ENCODE measurements at places on chromosomes 7 and 10.

- DNase-seq: peak; percentile 78
These were observed 557 bp downstream of the TMEM120A start for GRCh38 chr7:75993689-75994387.

GRCh38 chr7:78642751-78643150, 810.7 kb downstream of the MAGI2 start:
- no peak for DNase-seq

GRCh38 chr7:139341058-139341775, at the start of gene FMC1:
Gene FMC1 (plus strand): TSS chr7:139341337. CDS start chr7:139341385, 48 bp downstream.
- DNase-seq: peak; percentile 87

DNA sequence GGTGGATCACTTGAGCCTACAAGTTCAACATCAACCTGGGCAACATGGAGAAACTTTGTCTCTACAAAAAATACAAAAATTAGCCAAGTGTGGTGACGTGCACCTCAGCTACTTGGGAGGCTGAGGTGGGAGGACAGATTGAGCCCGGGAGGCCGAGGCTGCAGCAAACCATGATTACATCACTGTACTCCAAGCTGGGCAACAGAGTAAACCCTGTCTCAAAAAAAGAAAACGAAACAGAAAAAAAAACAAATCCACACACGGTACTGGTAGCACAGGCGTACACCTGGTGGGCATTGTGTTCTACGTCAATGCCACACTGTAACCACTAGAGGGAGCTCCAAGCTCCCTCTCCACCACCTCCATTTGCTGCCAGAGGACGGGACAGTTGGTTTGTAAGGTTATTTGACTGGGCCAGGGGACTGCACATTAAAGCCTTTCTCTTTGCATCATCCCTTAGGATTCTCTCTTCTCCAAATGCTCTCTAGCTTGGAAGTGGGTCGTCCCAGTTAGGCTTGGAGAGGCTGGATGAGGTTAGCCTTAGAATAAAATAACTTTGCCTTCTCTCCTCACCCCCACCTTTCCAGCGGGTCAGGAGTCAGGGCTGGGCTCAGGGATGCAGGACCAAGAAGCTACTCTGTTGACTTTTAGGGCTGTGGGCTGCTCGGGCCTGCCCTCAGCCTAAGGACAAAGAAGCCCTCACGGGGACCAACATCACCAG, 130.8 kb downstream of the SORBS1 start:
- no peak for DNase-seq

GRCh38 chr10:48938281-48938680, 1.4 kb downstream of the LRRC18 start:
- DNase-seq: no peak

- no peak for DNase-seq
These were observed at the start of gene LRRC4 for GRCh38 chr7:128030654-128031611. Gene LRRC4 (minus strand): TSS chr7:128031437. CDS start chr7:128030640, 797 bp downstream.

DNA sequence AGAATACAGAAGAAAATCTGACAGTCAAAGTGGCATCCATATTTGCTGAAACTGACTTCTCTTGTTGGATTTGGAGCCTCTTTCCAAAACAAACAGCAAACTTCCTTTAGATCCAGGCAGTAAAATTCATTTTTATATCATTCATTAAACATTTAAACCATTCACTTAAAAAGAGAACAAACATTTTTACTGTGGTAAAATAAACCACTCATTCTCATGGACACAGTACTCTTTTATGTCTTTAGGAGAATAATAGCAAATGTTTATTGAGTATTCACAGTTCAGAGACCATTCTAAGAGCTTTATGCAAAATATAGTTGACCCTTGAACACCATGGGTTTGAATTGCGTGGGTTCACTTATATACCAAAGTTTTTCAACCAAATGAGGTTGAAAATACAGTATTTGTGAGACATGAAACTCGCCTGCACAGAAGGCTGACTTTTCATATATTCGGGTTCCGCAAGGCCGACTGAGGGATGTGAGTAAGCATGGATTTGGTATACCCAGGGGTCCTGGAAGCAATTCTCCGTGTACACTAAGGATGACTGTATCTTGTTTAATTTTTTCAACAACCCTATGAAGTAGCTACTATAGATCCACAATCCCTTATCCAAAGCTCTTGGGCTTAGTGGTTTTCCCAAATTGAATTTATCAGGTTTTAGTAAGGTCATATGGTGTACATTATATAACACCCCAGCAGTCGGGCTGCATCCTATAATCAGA, 49.1 kb downstream of the ATXN7L1 start:
- DNase-seq: no peak

DNA sequence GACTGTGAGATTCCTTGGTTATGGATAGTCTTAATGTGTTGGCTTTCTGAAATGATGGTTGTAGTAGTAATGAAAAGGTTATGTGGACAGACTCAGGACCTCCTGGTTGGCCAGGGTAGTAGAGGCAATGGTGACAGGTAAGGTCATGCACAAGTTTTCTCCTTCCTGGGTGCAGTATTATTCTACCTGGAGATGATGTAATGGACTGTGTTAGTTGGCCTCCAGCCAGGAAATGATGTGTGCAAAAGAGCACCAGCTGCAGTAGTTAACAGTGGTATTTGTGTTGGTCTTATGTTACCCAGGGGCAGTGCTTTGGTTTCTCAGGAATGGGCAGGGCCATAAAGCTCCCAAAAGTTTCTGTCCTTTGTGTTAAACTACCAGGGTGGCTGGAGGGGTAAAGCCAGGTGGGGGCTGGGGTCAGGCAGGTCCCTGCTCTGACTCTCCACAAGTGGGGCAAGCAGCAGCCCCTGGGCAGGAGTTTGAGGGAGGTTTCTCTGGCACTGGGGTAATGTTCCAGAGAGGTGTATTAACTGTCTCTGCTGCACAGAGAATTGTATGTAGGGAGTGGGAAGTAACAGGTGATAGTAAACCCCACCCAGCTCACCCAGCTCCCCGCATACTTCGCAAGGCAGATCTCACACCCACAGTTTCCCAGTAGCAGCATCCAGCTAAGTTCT, 36.3 kb downstream of the GPR22 start:
- DNase-seq: no peak

GRCh38 chr7:34659472-34660075, 1.6 kb downstream of the NPSR1 start:
- DNase-seq: no peak

DNA sequence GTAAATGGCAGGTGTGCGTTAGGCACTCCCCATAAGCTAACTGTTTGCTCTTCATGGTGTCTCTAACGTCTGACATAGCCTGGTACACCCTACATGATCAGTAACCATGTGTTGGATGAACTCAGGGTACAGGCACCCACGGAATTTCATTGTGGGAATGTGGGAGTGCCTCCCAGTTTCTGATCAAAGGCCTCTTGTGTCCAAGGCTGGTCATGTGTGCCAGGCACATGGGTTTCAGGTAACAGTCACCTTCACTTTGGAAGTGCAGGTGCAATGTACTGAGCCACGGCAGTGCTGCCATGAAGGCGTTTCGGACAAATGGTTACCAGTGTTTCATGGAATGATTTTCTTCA, 298.3 kb downstream of the DNAJB6 start:
- DNase-seq: no peak

DNA sequence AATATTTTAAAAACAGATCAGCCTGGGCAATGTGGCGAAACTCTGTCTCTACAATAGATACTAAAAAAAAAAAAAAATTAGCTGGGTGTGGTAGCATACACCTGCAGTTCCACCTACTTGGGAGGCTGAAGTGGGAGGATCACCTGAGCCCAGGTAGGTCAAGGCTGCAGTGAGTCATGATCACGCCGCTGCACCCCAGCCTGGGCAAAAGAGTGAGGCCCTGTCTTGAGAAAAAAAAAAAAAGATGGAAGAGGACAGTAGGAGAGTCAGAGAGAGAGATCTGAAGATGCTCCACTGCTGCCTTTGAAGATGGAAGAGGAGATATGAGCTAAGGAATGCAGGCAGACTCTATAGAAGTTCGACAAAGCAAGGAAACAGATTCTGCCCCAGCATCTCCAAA, 181.9 kb downstream of the CALN1 start:
- no peak for DNase-seq

- DNase-seq: no peak
These were observed 18.8 kb downstream of the CAV1 start for GRCh38 chr7:116543664-116544063.

GRCh38 chr10:121928528-121928884, 675 bp upstream of the ATE1 start:
- DNase-seq: no peak

- no peak for DNase-seq
These were observed 67.9 kb downstream of the ATAD1 start for GRCh38 chr10:87750001-87750671.

DNA sequence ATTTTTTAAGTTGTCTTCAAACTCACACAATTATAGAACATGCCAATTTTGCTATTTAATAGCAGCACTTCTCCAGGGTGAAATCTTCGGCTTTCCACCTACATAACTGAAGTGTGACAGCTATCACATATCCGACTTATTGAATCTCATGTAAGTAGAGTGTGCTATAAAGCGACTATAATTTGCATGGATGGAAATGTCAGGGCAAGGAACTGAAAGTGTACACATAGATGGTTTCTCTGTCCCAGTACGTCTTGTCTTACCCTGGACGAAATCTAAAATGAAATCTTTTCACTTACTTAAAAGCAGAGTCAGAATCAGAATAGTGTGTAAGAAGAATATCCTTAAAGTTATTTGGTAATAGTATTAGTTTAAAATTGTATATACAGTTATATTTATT, 132.3 kb downstream of the THSD7A start:
- no peak for DNase-seq

DNA sequence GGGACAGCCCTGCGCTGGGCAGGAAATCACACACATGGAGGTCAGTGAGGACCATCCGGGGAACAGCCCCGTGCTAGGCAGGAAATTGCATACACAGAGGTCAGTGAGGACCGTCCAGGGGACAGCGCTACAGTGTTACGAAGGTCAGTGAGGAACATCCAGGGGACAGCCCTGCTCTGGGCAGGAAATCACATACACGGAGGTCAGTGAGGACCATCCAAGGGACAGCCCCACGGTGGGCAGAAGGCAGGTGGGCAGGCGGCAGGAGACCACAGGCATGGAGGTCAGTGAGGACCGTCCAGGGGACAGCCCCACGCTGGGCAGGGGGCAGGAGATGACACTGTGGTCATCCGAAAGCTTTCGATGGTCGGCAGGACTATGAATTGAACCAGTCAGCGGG, 79.7 kb downstream of the PTPRN2 start:
- no peak for DNase-seq

DNA sequence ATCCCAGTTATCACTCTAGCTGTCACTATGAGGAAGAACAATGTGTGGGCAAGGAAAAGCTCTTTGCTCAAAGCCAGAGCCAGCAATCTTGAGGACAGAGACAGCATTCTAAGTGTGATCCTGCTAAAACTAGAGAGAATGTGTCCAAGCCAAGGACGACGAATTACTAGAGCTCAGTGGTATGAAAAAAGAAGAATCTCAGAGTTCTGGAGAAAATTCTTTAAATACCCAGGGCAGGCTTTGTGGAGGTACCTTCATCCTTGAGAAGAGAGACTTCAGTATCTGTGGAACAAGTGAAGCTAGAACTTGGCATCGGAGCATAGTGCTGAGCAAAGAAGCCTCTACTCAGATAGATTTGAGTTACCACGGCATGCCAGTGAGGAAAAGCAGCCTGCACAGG, 209.8 kb downstream of the TRIL start:
- DNase-seq: no peak

All from anterior cingulate cortex (tissue), 58 donors.